ENCODE measurements at places on chromosomes 13 and 19.
A peak's percentile ranks its signal among the peaks of the same experiment; 100 is the strongest.

DNA sequence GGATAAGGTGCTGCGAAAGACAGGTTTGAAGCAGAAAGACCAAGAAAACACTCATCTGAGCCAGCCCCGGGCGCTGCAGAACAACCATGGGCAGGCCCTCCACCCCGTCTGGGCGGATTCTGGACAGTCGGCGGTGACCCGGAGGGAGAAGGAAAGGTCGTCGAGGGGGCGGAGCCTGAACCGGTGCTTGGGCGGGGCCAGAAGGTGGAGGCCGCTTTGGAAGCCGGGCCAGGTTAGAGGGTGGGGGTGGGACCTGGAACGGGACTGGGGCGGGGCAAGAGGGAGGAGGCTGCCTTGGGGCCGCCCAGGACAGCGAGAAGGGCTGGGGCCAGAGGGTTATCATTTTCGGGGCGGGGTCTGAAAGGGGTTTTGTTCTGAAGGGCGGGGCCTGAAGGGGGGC, 5.0 kb upstream of the ZNF765 start:
- no peak for DNase-seq

DNA sequence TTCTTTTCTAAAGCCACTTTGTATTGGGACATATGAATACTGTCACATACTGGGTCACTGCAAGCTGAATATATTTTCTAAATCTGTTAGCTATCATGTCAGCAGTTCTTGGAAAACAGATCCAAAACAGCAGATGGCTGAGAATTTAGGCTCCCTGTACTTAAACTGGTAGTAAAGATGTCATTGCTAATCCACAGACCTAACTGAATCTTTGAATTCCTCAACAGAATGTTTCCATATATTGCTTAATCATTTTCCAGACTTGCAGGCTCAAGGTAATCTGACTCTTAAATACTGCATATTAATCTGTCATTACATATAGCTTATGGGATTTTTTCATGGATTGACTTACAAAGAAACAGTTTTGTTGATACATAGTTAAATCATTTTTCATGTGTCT, 639.0 kb upstream of the KLHL1 start:
- DNase-seq = no peak

GRCh38 chr13:67045357-67045756, 184.8 kb downstream of the PCDH9 start:
- DNase-seq = no peak

GRCh38 chr13:97753942-97754670, 199.4 kb upstream of the IPO5 start:
- DNase-seq = no peak

- DNase-seq = peak; percentile 30
These were observed 16.1 kb downstream of the LGALS16 start for GRCh38 chr19:39671739-39672363.

DNA sequence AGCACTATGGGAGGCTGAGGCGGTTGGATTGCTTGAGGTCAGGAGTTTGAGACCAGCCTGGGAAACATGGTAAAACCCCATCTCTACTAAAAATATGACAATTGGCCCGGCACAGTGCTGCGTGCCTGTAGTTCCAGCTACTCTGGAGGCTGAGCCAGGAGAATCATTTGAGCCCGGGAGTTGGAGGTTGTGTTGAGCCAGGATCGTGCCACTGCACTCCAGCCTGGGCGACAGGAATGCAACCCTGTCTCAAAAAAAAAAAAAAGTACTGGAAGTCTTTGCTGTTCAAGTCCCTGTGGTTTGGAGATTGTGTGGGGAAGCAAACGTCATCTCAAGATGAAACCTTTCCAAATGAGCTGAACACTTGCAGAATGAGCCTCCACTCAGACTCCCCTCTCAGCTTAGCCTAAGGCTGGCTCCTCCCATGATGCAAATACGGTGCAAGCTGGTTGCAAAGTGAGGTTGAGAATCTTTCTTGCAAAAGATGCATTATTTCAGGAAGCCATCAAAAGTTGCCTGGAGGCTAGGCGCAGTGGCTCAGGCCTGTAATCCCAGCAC, 46.2 kb downstream of the MYO9B start:
- no peak for DNase-seq

- DNase-seq = no peak
These were observed 7.3 kb downstream of the ATP4B start for GRCh38 chr13:113650731-113651148.

- DNase-seq = no peak
These were observed 672 bp downstream of the HPN start for GRCh38 chr19:35042056-35042730.

DNA sequence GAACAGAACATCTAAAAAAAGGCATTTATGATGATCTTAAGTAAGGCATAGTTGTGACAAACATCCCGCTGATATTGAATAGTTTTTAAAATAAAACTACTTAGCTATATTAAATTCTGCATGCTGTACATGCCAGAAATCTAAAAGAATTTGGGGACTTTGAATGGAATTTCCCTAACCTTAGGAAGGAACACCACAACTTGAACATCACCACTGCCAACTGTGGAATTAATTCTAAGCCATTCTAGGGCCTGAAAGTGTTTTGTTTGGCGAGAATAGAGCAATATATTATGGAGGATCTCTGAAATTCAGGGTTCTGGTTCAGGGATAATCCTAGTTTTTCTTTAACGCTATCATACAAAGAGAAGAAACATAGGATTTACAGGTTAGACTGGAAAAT, 17.8 kb upstream of the LATS2 start:
- no peak for DNase-seq

Data from muscle of arm (tissue), 14 donors.